Left hindlimb (tissue), 1 donor: ENCODE measurements at places on chromosomes 2 and 18.
A peak's percentile ranks its signal among the peaks of the same experiment; 100 is the strongest.

DNA sequence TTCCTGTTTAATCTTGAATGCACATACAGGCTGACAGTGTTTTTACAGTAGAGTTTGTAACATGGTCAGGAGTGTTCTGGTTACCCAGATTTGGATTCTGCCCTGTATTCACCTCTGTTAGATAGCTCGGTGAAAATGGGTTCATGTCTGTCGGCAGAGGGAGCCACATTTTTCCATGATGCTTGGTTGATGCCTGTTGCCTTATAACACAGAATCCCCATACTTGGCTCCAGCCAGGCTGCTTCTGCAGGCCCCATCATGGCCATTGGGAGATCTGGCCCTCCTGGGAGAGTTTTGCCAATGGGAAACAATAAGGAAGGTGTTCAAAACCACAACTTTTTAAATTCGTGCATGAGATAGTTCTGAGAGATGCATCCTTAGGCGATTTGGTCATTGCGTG, 78.1 kb downstream of the WDSUB1 start:
- no peak for DNase-seq

- no peak for DNase-seq
Measured at GRCh38 chr2:127145280-127145895, 38.4 kb upstream of the BIN1 start.

DNA sequence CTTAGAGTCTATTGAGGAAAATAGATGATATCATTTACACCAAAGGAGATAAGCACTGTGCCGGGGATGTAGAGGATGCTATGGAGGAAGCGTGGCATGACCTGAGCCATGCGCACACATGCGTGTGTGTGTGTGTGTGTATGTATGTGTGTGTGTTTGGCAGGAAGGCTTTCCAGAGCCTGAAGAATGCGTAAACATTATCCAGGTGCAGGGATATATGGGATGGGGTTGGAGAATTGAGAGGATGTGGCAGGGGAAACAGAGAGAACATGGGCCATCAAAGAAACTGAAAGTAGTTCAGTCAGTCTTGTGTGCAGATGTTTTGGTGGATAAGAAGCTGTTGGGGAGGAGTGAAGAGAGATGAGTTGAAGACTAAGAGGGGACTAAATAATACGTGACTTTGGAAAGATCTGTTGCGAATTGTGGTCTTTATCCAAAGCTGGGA, 9.3 kb upstream of the STAT1 start:
- DNase-seq, result no peak

- DNase-seq, result no peak
Measured at GRCh38 chr2:39435234-39435633, 1.9 kb downstream of the MAP4K3 start.

- DNase-seq, result peak; percentile 96
Measured at GRCh38 chr2:8676191-8676920, 5.5 kb upstream of the ID2 start.

GRCh38 chr2:240451791-240452461, 16.5 kb downstream of the GPC1 start:
- DNase-seq, result peak; percentile 36

DNA sequence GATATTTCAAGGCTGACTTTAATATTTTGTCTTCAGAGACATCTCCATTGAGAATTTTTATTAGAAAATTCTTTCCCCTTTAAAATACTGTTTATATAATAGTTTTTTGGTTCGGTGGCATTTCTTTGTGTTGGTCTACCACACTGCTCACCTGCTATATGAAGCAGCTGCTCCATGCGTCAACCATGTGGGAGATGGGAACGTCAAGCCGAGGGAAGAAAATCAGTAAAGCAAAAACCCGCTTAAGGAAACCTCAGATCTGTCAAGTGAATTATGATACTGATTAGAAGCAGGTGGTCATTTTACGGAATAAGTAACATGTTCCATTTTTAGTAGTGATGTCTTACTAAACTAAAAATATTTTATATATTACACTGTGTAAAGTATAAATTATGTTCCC, 5.6 kb upstream of the TMEM17 start:
- no peak for DNase-seq

GRCh38 chr2:48328159-48328809, 201.7 kb upstream of the STON1 start:
- DNase-seq, result no peak

GRCh38 chr2:128646091-128646490, 327.4 kb upstream of the HS6ST1 start:
- no peak for DNase-seq

- peak; percentile 77 for DNase-seq
Measured at GRCh38 chr2:74414881-74415761, 6.3 kb downstream of the C2orf81 start.

DNA sequence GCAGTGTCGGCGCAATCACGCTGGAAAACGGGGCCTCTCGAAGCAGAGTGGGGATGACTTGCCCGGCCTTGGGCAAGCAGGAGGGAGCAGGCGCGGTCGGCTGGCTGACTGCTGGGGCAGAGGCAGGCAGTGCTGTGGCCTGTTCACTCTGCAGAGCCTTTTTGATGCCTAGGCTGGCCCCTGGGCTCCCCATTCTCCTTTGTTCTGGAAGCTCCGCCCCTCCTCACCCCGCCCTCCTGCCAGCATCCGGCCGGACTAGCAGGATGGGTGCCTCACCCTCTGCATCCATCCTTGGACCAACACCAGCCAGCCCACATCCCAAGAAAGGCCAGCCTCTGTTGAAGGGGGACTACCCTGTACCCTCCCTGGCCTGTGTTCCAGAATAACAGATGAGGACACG, at the start of gene ASPRV1:
Gene ASPRV1, minus strand, starts transcription at position 136 of the 400 bp plus-strand sequence. CDS start 195 bp downstream, outside the sequence.
- DNase-seq, result no peak

- DNase-seq, result no peak
Measured at GRCh38 chr2:12110074-12110473, 363.6 kb downstream of the LPIN1 start.
